ENCODE measurements at places on chromosomes 5 and 9.

DNA sequence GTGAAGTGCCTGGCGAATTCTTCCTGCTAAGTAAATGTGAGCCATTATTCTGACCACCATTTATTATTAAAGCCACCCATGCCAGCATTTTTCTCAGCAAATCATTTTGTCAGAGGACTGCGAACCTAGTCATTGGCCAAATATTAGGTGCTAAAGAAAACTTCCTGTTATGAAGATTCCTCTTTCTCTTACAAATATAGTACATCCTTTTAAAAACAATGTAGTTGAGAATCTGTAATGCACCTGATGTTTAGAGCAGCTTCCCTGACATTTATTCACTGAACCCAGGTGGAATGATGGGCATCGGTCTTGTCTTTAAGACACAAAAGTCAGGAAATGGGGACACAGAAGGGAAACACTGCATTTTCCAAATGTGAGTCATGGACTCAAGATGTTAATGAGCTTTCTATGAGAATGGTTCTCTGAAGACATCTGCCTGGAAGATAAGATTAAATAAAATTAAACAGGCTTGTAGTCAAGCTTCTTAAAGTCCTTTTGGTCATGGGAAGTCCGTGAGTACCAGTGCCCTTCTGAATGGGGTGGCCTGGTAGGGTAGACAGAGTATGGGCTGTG is 290.6 kb downstream of the FBXL7 start:
- DNase-seq: no peak

- no peak for DNase-seq
Observed at GRCh38 chr5:33690374-33691135, 201.2 kb downstream of the ADAMTS12 start.

DNA sequence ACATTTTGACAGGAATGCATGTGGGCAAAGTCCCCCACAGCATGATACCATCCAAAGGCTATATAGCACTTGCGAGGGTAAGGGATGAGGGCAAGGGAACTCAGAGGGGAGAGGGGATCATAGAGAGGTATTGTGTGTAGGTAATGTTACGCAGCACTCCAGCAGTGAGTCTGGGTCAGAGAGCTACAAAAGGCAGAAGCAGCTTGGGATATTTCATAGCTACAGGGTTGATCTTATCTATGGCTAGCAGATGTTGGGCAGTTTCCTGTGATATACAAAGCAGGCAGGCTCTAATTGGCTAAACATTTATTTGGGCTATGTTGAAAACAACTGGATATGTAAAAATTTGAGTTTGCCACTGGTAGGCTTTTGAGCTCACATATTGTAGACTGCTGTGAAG is 17.8 kb upstream of the SLCO4C1 start:
- DNase-seq: no peak

GRCh38 chr9:78040726-78041125 is 9.1 kb upstream of the GNAQ start:
- no peak for DNase-seq

DNA sequence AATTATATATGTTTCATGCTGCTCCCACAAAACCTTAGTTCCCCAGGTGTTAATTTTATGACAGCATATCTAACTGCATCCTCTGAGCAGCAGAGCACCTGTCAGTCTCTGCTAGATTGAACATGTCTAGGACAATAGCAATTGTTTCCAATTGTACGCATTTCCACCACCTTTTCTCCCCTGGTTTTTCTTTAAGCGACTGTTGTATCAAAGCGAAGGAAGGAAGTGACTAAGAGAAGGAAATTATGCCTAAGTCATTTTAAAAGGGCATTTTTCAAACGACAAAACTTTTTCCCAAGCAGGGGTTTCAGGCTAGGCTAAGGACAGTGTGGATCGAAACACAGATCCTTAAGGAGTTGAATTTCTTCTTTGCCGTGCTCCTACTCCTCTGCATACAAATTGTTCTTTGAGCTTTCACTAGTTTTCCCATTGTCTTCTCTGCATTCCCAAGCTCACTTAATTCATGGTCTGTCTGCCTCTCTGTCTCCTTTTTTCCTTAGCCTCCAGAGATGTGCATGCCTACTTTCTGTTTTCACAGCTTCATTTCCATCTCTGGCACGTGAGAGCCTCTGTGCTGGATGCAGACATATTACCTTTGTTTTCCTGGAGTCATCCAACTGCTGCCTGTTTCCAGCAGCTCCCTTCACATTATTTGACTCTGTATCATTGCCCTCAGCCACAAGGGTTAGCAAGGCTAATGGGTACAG is 39.4 kb upstream of the STARD4 start:
- DNase-seq: no peak
